ENCODE measurements at places on chromosomes 12 and 14.

GRCh38 chr12:52314511-52314910 is 6.7 kb downstream of the KRT83 start:
- no peak for DNase-seq
- H3K4me3 ChIP-seq = no peak overlapping the region
- no peaks in the 10 kb centered on the region for H3K36me3 ChIP-seq
- H3K27ac ChIP-seq = no peak overlapping the region

DNA sequence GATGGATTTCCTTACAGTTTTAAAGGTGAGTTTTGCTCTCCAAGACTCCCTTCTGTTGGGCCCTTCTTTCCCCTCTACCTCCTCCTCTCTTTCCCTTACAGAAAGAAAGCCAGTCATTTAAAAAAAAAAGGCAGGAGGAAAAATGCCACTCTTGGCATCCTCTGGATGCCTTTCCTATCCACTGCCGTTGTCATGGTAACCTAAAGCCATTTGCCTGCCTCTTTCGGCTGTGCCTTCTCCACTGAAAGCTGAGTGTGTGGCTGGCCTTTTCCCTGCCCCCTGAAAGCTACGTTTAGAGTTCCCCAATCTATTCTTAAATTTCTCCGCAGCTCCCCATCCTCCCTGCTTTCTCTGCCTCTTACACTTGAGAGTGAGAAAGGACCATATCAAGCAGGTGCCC is 67.1 kb downstream of the TUNAR start:
- H3K27ac ChIP-seq = no peak overlapping the region
- H3K4me1 ChIP-seq = no peaks in the 10 kb centered on the region
- no peaks in the 10 kb centered on the region for H3K36me3 ChIP-seq
- no peak overlapping the region for H3K4me3 ChIP-seq

DNA sequence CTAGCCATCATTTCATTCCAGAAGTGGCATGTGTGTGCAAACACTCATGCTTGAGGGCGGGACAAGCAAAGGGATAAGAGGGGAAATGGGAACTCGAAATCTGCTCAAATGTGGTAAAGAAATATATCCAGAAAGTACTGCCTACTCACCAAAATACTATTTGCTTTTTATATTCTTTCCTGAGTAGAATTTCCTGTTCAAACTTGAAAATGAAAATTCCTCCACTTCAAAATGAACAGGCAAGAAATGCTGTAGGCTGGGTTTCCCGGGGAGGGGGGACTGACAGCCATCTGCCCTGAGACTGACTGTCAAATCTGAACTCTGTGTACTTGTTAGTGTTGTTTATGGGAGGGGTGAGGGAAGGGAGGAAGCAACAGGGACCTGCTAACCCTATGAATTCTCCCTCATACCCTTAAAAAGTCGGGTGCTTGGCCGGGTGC is 34.6 kb downstream of the NTF3 start:
- H3K36me3 ChIP-seq = no peaks in the 10 kb centered on the region
- H3K27ac ChIP-seq = no peak overlapping the region
- no peak overlapping the region for H3K4me3 ChIP-seq
- no peak for DNase-seq

- H3K36me3 ChIP-seq = no peaks in the 10 kb centered on the region
- no peak overlapping the region for H3K4me3 ChIP-seq
- peak; percentile 36 for DNase-seq
- H3K27ac ChIP-seq = no peak overlapping the region
- H3K27me3 ChIP-seq = no peaks in the 10 kb centered on the region
Observed at GRCh38 chr12:29314416-29314815, 66.6 kb downstream of the ERGIC2 start.

DNA sequence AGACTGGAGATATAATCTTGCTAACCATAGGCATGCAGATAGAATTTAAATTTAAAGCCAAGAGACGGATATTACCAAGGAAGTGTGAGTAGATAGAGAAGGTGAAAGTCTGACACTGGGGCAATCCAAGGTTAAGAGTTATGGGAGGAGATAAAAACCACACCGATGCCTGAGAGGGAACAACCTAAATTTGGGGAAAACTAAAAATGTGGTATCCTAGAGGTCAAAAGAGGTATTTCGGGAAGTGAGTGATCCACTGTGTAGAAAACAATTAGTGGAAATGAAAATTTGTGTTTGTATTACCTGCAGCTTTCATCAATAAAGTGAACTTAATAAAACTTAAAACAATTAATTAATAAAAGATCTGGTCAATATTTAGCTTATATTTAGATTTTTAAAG is 269.0 kb upstream of the RPL10L start:
- H3K27me3 ChIP-seq = no peaks in the 10 kb centered on the region
- H3K4me3 ChIP-seq = no peak overlapping the region
- H3K27ac ChIP-seq = no peak overlapping the region
- H3K36me3 ChIP-seq = no peaks in the 10 kb centered on the region
- DNase-seq = no peak

DNA sequence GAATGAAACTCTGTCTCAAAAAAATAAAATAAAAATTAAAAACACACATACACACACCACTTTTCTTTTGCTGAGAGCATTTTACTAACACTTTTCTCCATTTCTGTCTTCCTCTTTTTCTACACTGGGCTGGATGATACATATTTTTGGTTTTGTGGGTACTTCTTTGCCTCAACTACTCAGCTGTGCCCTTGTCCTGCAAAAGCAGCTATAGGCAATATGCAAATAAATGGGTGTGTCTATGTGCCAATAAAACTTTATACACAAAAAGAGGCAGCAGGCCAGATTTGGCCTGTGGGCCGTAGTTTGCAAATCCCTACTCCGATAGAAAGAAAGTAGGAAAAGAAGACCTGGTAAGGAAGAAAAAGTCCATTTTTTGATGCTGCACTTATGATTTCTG is 6.5 kb downstream of the CLMN start:
- H3K27me3 ChIP-seq = peaks cover 6% of the 10 kb centered on the region
- no peak overlapping the region for H3K27ac ChIP-seq
- no peaks in the 10 kb centered on the region for H3K36me3 ChIP-seq
- DNase-seq = no peak

DNA sequence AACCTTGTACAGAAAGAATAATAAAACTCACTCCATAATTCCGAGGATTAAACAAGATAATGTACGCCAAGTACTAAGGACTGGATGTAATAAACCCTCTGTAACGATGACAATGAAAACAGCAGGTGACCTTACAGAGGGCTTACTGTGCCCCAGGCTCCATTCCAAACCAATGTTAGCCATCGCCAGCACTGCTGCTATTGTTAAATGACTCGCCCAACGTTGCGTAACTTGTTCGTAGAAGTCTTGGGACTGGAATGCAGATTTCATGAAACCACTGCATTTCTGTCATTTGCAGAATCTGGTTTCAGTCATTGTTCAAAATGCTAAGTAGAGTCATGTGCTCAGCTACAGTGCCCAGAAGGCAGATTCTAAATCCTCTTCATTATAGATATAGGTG is 728 bp upstream of the STON2 start:
- no peaks in the 10 kb centered on the region for H3K4me1 ChIP-seq
- H3K27me3 ChIP-seq = no peaks in the 10 kb centered on the region
- H3K4me3 ChIP-seq = no peak overlapping the region
- H3K36me3 ChIP-seq = no peaks in the 10 kb centered on the region
- no peak overlapping the region for H3K27ac ChIP-seq
